ENCODE measurements at places on chromosomes 5 and 9.

GRCh38 chr5:482021-482420 is 39.0 kb downstream of the EXOC3 start:
- DNase-seq = no peak

GRCh38 chr5:141359790-141360426 is at the start of gene PCDHGB2:
TSS of gene PCDHGB2 (plus strand) at chr5:141359994. CDS start at chr5:141360136, 142 bp downstream.
- DNase-seq = no peak

GRCh38 chr5:13673511-13673910 is 271.0 kb downstream of the DNAH5 start:
- no peak for DNase-seq

DNA sequence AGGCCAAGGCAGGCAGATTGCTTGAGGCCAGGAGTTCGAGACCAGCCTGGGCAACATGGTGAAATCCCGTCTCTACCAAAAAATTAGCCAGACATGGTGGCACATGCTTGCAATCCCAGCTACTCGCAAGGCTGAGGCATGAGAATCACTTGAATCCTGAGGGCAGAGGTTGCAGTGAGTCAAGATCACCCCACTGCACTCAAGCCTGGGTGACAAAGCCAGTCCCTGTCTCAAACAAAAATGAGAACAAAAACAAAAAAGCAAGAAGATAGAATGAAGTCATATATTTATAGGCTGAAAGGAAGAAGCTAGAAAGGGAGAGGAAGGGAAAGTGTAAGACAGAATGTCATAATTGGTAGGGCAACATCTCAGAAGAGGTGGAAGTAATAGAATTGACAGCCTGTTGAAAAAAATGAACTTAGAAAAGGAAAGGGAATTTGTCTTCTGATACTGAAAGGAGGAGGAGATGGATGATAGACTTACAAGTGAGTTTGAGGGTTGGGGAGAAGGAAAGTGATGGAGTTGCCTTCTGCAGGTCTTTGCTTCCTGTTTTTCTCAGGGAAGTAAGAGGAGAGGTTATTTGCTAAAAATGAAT is 32.2 kb downstream of the CARD6 start:
- DNase-seq = no peak
